Fibroblast of upper back skin (primary cell): ENCODE measurements at places on chromosomes 2 and 18.
A peak's percentile ranks its signal among the peaks of the same experiment; 100 is the strongest.

GRCh38 chr2:148819019-148819585 lies 55.9 kb upstream of the KIF5C start:
- no peak for DNase-seq

DNA sequence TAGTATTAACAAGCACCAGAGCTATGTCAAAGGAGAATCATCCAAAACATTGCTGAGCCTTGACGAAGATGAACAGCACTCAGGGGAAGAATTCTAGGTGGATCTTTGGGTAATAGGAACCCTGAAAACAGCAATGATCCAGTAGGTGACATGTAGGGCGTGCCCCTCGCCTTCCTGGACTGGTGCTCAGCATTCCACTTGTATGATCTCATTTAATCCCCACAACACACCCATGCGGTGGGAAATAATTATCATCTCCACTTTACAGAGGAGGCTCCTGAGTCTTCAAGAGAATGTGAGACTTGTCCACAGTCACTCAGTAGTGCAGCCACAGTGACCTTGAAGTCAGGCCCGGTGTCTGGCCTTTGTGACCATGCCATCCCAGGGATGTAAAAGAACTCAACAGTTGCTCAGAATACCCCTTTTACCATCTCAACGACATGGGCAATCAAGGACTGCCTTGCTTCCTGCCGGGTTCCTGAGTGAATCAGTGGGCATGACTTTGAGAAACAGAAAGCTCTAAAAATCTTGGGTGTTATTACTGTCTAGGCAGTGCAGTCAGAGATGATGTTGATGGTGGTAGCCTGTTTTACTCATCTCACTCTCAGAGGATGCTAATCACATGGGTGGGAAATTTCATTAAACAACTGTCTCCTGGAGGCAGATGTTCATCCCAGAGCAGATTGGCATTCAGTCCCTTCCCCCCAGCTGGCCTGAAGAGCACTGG lies 161.6 kb downstream of the BCL11A start:
- no peak for DNase-seq

- DNase-seq, result no peak
Observed at GRCh38 chr2:102657770-102658169, 38.4 kb downstream of the SLC9A2 start.

DNA sequence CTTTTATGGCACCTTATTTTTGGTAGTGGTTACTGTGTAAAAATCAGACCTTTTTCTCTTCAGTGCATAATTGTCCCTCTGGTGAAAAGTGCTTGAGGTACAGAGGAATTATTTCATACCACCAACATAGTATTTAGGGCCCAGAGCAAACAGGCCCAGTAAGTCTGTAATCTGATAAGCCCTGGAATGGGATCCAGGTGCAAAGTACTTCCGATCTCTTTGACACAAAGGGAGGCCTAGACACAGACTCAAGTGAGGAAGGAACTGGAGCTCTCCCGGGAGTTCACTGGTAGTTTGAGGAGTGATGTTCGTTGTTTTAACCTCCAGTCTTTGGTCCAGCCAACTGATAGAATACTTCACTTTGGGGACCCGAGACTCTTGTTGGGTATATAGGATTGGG lies 57.4 kb downstream of the RAB31 start:
- no peak for DNase-seq

DNA sequence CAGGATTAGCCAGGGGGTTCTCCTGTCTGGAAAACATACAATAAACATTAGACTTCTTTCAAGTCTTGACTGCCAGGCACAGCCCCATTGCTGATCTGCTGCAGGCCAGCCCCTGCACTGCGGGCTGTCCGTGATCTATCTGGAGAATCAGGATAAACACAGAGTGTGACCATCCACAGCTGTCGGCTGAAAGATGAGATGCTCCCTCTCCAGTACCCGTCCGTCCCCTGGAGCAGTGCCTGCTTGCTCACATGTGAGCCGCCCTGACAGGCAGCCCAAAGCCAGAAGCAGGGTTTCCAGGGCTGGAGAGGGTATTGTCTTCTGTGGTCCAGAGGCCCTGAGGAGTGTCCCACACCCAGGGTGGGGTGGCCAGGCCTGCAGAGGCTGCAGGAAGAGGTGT lies 46.1 kb upstream of the FOSL2 start:
- peak; percentile 43 for DNase-seq

DNA sequence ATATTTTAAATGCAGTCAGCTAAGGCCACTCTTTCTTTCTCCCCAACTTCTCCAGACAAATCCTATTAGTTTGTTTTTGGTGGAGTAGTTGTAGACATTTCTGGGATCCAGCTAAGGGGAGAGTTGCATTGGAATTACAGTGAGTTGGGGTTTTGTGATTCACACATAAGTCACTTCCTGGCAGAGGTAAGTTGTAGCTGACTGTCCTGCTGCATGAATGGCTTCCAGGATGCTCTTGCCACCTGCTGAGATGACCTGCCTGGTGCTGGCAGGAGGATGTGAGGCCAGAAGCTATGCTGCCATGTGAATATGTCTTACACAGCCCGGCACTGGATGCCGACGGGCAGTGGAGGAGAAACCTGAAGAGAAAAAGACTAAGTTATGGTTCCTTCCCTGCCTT lies 243.7 kb downstream of the TDRD15 start:
- DNase-seq, result peak; percentile 30

DNA sequence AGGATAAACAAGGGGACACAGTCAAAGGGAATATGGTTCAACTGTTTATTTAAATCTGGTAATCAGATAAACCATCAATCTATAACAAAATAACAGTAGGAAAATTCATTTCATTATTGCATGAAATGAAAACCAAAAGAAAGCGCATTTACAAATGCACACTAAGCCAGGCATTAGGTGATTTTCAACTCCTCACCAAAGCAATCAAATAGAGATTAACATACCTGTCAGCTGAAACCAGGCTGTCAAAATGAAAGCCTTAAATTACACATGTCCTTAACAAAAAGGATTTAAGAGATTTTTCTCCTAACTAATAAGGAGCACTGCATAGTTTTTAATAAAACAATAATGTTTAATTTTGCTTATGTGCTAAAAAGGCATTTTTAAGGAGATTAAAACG lies 23.0 kb downstream of the STK39 start:
- no peak for DNase-seq

- DNase-seq, result peak; percentile 32
Observed at GRCh38 chr2:111534910-111535352, 349.1 kb downstream of the ANAPC1 start.

GRCh38 chr2:47221039-47221438 lies 65.9 kb upstream of the STPG4 start:
- DNase-seq, result peak; percentile 86

GRCh38 chr2:96962567-96963203 lies 23.7 kb downstream of the FAM178B start:
- no peak for DNase-seq

- no peak for DNase-seq
Observed at GRCh38 chr2:240155745-240156390, 15.4 kb upstream of the OTOS start.

DNA sequence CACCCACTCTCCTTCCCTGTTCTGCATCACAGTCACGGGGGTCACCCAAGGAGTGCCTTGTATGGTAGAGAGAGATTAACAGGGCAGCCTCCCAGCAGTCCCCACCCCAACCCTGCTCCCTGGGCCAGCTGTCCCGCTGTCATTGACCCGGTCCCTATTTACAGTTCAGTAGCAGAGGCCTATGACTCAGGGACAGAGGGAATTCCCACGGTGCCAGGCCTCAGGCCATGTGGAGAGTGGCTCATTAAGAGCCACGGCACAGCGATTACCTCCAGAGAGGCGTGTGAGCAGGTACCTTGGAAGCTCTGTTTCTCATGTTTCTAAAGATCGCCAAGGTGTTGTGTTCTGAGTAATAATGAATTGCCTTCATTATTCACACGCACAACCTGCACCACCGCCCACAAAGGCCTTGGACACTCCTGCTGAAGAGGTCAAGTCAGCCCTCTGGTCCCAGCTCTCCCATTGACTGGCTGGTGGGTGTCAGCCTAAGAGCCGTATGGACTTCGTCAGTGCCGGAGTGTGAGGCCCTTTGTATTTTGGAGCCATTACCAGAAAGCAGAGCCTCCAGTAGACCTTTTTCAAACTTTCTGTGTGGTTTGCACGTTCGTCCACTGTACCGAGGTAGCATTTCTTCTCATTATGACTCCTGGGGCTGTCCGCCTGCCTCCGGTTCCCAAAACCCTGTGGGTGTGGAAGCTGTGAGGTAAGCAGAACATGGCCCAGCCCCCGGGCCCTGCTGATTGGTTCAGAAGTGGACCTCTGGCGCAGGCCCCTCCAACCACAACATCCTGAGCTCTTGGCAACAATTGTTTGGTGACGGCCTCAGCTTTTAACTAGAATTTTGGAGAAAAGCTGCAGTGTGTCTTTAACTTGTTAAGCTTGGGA lies 47.0 kb downstream of the SERTAD2 start:
- DNase-seq, result peak; percentile 74
